ENCODE measurements at places on chromosomes 6 and 20.

DNA sequence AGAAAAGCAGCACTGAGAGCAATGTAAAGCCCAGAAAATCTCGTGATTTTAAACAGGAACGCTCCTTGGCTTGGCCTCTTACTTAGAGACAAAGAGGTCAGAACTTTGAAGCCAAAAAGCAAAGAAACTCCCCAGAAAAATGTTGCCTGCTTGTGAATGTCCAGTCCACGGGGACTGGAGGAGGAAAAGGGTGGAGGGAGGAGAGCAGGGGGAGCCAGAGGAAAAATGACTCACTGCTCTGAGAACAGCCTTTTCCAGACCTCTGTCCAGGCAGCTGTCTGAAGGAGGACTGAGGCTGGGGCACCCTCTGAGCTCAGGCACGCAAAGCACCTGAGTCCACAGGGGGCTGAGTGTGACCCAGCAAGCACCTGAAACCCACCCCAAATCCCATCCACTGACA is 64.7 kb downstream of the TRAM2 start:
- DNase-seq: no peak

DNA sequence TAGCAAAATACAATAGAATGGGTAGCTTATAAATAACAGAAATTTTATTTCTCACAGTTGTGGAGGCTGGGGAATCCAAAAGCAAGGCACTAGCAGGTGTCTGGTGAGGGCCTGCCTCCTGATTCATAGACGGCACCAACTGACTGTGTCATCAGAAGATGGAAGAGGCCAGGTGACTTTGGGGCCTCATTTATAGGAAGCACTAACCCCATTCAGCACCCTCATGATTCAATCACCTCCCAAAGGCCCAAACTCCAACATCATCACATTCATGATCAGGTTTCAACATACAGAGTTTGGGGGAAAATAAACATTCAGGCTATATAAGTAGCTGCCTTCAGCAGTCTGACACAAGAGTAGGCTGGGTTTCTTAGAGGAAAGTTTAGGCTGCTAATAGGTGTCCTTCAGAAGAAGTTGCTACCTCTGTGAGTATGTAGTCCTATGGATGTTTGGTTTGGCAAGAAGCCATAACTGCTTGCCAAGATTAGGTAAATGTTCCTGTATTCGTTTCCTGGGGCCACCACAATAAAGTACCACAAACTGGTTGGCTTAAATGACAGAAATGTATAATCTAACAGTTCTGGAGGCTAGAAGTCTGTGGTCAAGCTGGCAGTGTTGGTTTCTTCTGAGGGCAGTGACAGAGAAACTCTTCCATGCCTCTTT is 48.8 kb downstream of the NT5E start:
- no peak for DNase-seq

- DNase-seq: no peak
Measured at GRCh38 chr6:34176261-34177031, 30.6 kb upstream of the GRM4 start.

DNA sequence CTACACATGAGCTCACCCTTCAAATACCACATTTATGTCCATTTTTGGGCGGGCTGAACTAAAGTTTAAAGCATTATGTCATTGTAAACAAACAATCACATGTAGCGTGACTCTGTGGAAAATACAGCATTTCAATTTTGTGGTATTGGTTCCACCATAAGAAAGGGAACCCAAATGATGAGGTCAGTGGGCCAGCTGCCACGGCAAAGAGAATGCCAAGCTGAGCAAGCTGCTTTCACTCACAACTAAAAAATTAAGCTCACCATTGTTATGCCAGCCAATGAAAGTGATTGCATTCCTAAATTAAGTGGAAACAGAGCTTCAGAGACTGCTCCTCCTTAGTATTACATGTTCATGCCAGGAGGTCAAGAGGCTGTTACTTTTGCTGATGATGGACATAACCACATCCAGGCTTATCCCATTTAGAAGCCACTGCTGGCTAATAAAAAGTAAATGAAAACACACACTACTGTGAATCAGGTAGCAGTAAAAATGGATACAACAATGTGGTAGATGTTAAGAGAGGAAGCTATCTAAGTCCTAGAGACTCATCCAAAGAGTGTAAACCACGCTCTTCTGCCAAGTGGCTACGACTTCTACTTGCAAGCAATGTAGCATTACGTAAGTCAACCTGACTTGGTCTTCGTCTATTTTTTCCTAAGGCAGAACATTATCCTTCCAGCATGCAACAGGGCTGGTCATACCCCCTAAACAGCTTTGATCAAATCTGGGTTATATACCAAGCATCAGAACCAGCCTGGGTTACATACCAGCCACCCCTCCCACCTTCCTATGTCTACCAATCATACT is 164.8 kb downstream of the BACH2 start:
- no peak for DNase-seq

DNA sequence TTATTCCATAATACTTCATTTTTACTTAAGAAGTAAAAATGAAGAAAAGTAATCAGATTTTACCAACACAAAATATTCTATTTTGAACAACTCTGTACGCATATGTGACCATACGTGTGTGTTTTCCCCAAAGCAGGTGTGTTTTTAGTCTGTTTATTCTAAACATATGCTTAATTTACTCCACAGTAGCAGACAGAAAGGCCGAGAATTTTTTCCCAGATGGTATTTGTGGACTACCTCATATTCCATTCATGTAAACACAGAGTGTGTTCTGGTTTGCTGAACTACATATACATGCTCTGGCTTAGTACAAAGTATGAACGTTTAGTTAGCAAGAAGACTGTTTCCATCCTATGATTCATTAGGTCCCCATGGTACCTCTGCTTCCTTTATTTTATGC is 233.3 kb upstream of the RUNX2 start:
- no peak for DNase-seq

- DNase-seq: no peak
Measured at GRCh38 chr6:134432036-134432435, 114.1 kb upstream of the SGK1 start.

DNA sequence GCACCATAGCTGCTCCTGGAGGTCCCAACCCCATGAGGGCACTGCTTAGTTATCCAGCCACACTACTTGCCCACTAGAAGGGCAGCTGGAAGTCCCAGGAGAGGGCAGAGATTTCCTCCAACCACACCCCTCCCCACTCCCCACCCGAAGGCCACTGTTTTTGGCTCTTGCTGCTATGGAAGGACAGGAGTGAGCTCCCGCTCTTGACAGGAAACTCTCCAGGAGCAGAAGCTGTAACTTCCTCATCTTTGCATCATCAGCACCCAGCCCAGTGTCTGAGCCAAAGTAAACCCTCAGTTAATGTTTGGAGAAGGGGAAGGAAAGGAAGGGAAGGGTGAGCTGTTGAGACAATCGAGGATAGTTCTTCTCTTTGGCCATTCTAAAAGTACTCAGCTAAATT is 120.7 kb downstream of the MTFR2 start:
- no peak for DNase-seq

GRCh38 chr20:13396826-13397225 is 175.8 kb downstream of the ISM1 start:
- DNase-seq: no peak

- DNase-seq: no peak
Measured at GRCh38 chr6:45253453-45253852, 74.7 kb upstream of the RUNX2 start.

Measured in right renal pelvis (tissue), 4 donors.